Skeletal muscle cell (primary cell): ENCODE measurements at places on chromosomes 4 and X.

DNA sequence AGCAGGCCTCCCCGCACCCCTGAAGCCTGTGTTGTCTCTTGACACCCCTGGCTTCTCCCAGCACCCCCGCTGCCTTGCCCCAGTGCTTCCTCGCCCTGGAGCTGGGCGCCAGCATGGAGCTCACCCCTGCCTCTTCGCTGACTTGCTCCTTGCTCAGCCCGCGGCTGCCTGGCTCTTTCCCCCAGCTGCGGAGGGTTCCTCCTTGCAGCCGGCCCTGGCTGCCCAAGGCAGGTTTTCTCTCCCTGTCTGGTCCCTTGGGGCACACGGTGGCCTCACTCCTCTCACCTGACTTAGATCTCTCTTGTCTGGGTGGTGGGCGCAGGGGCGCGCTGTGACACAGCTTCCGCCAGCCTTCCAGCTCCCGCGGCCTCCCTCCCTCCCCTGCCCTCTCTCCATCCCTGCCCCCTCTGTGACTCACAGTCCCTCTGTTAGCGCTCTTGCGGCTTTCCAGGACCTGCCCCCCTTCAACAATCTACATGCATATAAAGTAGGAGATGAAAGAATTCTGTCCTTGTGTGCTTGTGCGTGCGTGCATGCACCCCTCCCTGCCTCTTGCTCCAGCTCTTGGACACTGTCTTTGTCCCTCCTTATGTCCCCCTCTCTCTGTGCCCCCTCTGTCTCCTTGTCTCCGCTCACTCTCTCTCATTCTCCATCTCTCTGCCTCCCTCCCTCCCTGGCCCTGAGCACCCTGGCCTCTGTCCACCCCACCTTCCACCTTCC lies 2.2 kb downstream of the PLXNB3 start:
- peak; percentile 41 for DNase-seq

DNA sequence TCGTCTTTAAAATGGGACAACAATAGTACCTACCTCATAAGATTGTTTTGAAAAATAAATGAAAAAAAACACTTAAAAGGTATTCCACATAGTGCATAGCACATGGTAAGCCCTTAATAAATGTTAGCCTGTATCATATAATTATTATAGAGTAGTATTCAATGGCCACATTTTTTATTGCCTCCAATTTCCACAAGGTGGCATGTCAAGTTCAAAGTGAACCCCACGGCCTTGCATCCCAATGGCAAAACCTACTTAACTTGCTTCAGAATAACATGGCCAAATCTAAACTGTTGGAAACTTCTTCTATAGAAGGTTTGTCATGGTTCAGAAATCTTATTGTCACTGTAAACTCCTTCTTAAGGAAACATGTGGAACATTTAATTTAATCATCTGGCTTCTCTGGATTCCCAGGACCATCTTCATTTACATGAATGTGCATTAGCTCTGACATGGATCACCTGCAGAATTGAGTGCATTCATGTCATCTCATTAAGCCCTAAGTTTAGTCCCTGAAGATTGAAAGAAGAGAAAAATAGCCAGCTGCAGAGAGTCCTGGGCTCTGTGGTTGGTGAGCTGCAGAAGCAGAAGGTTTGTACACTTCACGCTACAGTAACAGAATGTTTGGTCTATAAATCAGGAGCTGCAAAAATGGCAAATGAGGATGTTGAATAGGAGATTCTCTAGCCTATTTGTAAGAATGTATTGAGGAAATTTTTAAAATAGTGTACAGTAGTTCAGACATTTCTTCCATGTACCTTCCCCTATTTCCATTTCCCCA lies 61.0 kb downstream of the ANXA3 start:
- no peak for DNase-seq

GRCh38 chrX:119127650-119128049 lies at the start of gene KIAA1210:
Gene KIAA1210, minus strand, starts transcription at chrX:119127812. Its CDS starts 4,170 bp downstream, at chrX:119123642.
- no peak for DNase-seq

- DNase-seq = no peak
Observed at GRCh38 chrX:48695925-48696300, 621 bp upstream of the SUV39H1 start.

- peak; percentile 4 for DNase-seq
Observed at GRCh38 chr4:66688674-66689073, 856.6 kb downstream of the CENPC start.
